ENCODE measurements at places on chromosomes 12 and 14. TPM values are rescaled to one million over a fixed set of nuclear protein-coding genes. Genes with fewer than 3 reads are reported as not detected.

OR4Q3 gene
- not detected for total RNA-seq

- DNase-seq: no peak
- H3K36me3 ChIP-seq: peaks cover 6% of the 10 kb centered on the region
- peaks cover 68% of the 10 kb centered on the region for H3K4me1 ChIP-seq
- H3K27ac ChIP-seq: peak within 1 kb of the TSS; percentile 64
- peak within 1 kb of the TSS; percentile 79 for H3K4me3 ChIP-seq
Measured at GRCh38 chr12:111405859-111406473, at the start of gene SH2B3. Gene SH2B3 (plus strand): TSS chr12:111405923. CDS start chr12:111418146, 12,223 bp downstream.

DNA sequence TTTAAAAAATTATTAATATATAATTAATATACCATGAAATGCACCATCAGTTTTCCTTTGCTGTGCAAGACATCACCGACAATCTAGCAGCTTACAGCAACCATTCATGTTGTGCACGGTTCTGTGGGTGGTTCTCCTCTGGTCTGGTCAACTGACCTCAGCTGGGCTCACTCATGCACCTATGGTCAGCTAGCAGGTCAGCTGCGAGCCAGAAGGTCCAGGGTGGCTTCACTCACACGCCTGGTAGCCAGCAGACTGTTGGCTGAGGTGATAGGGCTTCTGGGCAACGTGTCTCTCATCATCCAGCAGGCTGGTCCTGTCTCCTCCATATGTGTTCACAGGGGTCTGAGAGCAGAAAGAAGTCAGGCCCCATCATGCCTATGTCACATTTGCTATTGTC, 210.4 kb downstream of the KIF26A start:
- H3K4me3 ChIP-seq: no peak overlapping the region
- no peaks in the 10 kb centered on the region for H3K36me3 ChIP-seq
- no peaks in the 10 kb centered on the region for H3K27me3 ChIP-seq
- no peak for DNase-seq

DNA sequence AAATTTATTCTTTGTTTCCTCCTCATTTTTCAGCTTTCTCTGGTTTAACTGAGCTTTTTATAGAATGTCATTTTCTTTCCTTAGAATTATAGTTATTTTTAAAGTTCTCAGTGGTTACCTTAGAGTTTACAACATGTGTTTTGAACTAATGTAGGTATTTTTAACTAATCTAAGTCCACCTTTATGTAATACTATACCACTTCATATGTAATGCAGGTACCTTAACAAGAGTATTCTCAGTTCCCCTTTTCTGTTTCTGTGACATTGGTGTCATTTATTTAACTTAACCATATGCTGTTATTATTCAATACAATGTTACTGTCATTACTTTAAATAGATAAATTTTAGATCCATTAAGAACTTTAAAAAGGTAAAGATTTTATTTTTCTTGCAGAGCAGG, 30.3 kb upstream of the KCNC2 start:
- H3K36me3 ChIP-seq: no peaks in the 10 kb centered on the region
- H3K27ac ChIP-seq: no peak overlapping the region
- no peak overlapping the region for H3K4me3 ChIP-seq
- no peaks in the 10 kb centered on the region for H3K27me3 ChIP-seq
- DNase-seq: no peak

DNA sequence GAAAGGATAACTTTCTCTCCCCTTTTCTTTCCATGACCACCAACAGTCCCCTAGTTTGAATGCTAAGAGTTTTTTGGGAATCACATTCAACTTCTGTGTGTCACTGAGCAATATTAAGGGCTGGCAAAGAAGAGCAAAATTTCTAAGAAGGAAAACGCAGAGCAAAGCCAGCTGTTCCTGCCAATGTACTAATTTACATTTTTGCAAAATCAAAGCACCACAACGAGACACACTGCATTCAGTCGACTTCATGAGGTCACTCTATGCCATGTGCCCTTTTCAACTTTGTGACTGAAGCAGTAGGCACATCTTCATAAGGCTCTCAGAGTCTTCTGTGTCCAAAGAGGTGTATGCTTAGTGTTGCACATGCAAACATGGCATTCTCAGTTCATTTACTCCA, 66.4 kb downstream of the PTPRR start:
- no peak overlapping the region for H3K4me3 ChIP-seq
- H3K36me3 ChIP-seq: no peaks in the 10 kb centered on the region
- no peaks in the 10 kb centered on the region for H3K4me1 ChIP-seq
- DNase-seq: no peak
- no peaks in the 10 kb centered on the region for H3K27me3 ChIP-seq
- no peak overlapping the region for H3K27ac ChIP-seq

DNA sequence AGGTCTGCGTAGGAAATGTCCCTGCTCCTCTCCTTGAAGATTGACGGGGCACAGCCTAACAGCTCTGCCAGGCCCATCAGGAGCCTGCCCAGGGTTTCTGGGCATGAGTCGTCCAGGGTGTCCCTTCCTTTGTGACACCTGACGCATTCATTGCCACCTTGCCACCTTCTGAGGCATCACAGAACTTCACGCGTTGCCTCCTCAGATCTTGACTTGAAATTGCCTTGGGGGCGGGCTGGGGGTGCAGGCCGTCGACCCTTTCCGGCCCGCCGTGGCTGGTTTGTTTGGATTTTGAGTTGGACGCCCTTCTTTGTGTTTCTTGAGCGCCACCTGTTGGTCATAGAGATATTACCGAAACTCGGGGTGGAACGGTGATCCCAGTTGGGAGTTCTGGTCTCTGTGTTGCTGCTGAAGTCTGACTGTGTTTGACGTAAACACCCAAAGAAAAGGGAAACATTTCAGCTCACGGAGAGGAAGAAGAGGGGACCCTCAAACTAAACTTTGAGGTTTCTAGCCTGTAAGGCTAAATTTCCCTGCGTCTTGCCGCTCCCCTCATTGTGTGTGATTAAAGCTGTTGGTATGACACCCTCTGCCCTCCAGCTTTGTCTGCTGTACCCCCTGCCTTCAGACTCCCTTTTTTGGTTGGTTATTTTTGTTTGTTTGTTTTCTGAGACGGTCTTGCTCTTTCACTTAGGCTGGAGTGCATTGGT, 44.6 kb downstream of the MLXIP start:
- no peak overlapping the region for H3K27ac ChIP-seq
- DNase-seq: peak; percentile 52
- H3K36me3 ChIP-seq: peaks cover 13% of the 10 kb centered on the region
- H3K4me3 ChIP-seq: no peak overlapping the region
- H3K27me3 ChIP-seq: no peaks in the 10 kb centered on the region
- H3K4me1 ChIP-seq: peaks cover 15% of the 10 kb centered on the region

Measured in spinal cord (tissue), 10 donors.